ENCODE measurements at places on chromosomes 2 and 18.

GRCh38 chr2:145688156-145688555, 1168.2 kb upstream of the ZEB2 start:
- no peak for DNase-seq

DNA sequence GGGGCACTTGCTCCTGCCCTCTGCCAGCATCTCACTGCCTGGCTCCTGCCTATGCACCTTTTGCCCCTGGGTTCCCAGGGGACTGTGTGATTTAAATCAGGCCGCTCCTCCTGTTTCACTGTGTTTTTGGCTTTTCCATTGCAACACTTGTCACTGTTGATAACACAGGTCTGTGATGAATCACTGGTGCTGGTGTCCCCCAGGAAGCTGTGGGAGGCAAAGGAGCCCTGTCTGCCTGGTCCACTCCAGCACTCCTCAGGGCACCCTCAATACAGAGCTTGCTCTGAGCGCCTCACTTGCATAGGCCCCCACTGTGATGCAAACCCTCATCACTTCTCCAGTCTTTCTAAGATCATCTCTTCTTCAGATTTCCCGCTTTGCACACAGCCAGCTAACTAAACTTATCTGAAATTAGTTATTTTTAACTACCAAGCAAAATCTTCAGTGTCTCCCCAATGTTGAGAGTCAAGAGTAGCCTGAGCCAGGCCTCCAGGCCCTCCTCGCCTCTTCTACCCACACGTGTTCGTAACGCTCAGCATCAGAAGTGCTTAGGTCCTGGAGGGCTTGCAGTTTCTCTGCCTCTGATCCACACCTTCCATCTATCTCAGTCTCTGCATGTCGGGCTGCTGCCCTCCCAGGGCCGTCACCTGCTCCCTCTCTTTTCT, 2.8 kb downstream of the TMEM18 start:
- no peak for DNase-seq

GRCh38 chr2:24342110-24342910, 18.0 kb downstream of the ITSN2 start:
- no peak for DNase-seq

DNA sequence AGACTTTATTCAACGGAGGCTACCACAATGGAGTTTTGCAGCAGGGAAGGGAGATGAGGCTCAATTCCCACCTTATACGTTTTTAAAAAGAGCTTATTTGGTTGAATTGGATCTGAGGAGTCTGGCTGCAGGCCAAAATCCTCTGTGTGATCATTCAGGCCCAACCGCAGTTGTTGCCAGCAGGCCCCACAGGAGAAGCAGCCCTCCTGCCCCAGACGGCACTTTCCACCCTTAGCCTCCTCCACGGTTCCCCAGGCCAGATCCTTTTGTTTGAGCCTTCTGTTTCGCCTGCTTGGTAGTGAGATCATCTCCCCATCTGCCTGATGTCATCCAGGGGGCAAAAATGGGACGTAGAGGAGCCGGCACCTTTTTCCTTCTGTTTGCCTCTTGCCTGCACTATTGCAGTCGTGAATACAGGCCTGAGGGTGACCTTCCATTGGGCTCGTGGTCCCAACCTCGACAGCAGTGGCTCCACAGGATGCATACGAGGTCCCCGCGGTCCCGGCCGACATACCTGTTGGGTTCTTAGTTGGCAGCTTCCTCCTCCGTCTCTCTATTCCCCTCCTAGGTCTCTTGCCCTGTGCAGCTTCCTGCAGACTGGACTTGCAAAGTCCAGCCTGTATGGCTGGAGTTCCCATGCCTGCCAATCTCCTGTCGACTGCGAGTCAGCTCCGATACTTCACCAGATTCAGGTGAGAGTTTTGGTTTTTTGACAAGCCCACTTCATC, 9.3 kb upstream of the GPR35 start:
- no peak for DNase-seq

DNA sequence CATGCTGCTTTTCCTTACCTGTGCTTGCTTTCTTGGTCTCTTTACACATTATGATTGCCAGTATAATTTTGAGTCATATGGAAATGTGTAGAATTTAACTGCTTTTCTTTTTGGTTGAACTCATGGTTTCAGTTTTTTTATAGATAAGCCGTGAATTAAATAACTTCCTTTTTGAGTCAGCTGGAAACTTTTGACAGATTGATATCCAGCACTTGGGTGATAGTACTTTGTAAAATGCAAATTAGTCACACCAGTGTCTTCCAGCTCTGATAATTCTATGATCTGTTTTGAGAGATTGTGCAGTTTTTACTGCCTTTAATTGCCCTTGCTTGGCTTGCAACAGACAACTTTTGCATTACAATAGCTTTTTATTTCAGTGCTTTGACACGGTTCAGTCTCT, 86.4 kb downstream of the NCOA1 start:
- no peak for DNase-seq

- peak; percentile 70 for DNase-seq
These were observed 902 bp upstream of the SMAD7 start for GRCh38 chr18:48951448-48952286.

- DNase-seq = no peak
These were observed 127.7 kb downstream of the RNF152 start for GRCh38 chr18:61765097-61765496.

GRCh38 chr2:3633089-3633981, 24.7 kb upstream of the ALLC start:
- DNase-seq = no peak

- no peak for DNase-seq
These were observed 38.8 kb upstream of the PMAIP1 start for GRCh38 chr18:59861009-59861408.

DNA sequence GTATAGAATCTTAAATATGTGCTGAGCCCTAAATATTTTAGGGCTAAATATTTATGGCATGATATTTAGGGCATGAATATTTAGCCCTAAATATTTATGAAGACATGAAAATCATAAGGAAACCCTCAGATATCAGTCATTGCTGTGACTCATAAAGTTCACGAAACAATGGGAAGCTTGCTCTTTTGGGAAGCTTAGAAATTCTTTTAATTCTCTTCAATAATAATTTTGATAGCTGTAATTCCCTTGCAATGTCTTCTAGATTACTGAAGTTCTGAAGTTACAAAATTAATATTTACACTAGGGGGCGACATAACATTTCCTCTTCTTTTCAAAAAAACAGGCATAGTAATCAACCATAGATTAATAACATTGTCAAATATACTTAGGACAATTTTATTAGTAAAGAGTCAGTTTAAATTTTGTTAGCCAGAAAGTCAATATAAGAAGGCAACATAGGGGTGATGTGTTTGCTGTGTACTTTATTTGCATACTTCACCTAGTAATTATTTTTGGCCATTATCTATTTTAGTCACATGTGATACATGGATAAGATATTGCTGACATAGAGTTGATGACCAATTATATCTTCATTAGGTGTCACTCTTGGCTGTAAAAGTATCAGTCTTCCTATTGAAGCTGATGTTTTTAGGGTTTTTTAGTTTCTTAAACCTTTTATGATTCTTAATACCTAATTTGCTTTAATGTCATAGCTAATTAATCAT, 13.2 kb downstream of the ZNF804A start:
- no peak for DNase-seq

- no peak for DNase-seq
These were observed 138.0 kb downstream of the AGPS start for GRCh38 chr2:177530561-177530960.

GRCh38 chr18:76697441-76697901, 124.9 kb upstream of the ZNF236 start:
- no peak for DNase-seq
